AG08395 (cell line): ENCODE measurements at places on chromosomes 1 and 21.

- no peak for DNase-seq
Observed at GRCh38 chr21:23853796-23854379, 1753.4 kb downstream of the MRPL39 start.

DNA sequence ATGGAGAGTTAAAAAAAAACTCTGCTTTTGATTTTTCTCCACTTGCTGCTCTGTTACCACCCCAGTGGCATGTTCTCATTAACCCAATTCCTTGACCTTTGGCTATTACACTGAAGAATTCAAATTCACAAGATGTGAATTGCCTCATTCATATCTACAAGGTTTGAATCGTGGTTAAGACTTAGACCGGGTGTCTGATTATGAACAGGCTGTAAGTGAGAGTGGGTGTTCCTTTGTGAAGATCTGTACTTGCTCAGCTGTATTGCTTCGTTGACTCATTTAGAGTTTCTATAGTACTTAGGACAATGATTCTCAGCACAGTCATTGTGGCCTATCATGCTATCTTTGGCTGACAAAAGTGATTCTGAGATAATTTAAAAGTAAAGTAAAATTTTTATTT is 36.4 kb downstream of the DNM3 start:
- DNase-seq = peak; percentile 26

DNA sequence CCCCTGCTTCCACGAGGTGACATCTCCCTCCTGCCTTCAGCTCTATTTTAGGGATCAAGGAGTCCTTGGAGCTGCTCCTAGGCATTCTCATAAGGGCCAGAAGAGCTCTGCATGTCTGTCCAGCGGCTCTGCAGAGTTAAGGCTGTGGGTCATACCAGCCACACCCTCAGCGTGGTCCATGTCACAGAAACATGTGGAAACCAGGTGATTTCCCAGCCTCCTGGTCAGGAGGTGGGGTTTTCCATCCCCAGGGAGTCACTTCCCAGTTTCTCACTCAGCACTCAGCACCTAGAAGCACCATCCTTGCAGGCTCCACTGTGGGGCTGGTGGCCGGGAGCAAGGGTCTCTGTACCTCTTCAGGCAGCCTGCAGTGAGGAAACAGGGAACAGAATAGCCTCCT is 1.4 kb upstream of the TNFRSF1B start:
- no peak for DNase-seq

DNA sequence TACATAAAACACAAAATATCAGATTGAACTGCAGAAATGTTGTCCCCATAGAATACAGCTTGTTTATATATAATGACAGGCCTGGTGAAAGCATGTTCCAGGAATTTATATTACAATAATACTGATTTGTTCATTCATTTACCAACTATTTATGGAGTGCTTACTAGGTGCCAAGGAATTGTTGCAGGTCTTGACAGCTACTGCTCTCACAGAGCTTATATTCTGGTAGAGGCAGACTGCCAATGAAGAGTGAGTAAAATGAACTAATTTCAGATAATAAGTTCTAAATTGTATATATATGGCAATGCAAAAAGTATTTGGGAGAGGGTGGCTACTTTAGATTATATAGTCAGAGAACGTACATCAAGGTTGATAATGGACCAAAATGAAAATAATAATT is 152.0 kb downstream of the COQ8A start:
- DNase-seq = no peak

DNA sequence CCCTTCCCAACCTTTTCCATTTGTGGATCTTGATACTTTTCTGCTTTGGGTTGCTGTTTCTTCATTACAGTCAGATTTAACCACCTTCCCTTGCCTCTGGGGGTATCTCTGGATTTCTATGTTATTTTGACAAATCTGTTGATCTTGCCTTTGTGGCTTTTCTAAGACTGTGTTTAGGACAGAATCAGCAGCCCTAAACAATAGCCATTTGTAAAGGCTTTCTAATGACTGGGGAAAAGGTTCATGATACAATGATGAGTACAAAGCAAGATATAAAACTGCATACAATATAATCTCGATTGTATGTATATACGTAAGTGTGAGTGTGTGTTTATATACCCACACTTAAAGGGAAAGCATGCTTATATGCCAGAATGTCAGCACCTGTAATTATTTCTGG is 27.8 kb downstream of the FAM20B start:
- DNase-seq = no peak

DNA sequence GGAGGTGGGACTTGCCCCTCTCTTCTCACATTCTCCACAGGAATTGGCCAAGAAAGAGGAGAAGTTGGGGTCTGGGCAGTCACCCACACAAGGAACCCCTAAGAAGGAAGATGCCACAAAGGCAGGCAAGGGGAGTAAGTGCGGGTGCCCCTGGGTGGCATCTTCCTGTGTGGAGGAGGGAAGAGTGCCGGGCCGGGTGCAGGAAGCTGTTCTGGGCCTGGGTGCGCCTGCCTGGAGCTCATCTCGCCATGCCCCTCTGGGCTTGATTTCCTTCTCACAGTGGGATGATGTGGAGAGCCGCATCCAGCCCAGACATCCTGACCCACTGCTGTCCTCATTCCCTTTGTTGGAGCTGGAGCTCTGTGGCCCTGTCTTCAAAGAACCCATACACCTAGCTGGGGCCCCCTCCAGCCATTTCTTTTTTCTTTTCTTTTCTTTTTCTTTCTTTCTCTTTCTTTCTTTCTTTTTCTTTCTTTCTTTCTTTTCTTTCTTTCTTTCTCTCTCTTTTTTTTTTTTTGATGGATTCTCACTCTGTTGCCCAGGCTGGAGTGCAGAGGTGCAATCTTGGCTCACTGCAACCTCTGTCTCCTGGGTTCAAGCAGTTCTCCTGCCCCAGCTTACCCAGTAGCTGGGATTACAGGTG is 9.3 kb downstream of the LRRC71 start:
- DNase-seq = no peak

DNA sequence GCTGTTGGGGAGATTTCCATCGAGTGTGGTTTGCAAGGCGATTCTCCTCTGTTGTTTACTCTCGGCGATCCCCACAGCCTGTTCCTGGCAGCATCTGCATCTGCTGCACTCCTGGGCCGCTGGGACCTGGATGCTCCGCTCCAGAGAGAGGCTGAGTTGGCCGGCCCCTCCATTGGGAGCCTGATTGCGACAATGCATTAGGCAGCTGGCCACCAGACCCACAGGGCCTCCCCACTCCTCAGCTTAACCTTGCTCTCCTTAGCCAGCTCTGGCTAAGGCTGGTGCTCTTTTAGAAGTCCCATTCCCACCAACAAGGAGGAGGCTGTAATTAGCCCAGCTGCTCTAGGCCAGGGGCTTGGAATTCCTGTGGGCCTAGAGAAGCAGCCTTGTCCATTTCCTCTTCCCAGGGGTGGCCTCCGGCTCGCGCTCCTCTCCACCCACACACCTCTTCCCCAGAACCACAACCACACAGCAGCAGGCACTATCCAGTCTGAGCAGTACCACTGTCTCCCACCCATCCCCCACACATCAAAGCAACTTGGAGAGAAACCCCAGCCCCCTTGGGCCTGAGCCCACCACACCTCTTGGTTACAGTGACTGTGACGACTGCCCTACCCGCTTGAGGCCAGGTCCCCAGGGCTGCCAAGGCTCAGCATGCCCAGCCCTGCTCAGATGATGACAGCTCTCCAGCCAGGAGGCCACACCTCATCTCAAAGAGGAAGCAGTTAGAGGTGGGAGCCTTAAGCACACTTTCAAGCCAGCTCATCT is 193.8 kb upstream of the EDN2 start:
- DNase-seq = no peak

GRCh38 chr1:19376428-19377372 is 64.6 kb downstream of the SLC66A1 start:
- DNase-seq = no peak

DNA sequence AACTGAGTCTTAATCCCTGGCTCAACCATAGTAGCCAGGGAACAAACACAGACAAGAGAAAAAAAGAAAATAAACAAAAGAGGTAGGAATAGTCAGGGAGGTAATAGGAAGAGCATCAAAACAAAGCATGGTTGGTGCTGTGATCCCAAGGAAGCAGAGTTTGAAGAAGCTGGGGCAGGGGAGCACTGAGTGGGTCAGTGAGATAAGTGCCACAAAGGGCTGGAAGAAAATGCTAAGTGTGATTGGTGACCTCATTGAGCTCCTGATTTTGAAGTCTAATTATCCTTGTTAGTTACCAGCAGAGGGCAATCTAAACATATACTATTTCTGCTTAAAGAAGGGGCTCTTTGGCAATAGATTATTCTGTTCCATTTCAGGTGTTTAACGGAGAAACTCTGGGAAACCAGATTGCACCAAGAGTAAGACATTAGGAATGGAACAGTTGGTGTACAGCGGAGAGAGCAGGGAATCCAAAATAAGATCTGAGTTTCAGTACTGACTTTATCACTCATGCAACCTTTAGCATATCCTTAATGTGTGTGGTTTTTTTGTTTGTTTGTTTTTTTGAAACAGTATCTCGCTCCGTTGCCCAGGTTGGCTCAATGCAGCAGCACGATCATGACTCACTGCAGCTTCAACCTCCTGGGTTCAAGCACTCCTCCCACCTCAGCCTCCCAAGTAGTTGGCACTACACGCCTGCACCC is 30.7 kb upstream of the KIAA1614 start:
- peak; percentile 66 for DNase-seq

DNA sequence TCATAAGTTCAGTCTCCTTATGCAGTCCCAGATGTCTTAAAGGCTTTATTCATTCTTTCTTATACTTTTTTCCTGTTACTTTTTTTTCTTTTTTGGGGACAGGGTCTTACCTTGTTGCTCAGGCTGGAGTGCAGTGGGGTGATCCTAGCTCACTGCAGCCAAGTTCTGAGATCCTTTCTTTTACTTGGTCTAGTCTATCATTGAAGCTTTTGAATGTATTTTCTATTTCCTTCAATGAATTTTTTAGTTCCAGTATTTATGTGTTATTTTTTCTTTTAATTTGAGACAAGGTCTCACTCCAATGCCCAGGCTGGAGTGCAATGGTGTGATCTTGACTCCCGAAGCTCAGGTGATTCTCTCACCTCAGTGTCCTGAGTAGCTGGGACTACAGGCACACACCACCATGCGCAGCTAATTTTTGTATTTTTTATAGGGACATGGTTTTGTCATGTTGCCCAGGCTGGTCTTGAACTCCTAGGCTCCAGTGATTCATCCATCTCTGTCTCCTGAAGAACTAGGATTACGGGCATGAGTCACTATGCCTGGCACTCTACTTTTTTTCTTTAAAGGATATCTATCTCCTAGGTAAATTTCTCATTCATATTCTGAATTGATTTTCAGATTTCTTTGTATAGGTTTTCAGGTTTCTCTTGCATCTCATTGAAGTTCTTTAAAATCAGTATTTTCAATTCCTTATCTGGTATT is 26.1 kb upstream of the GTF2B start:
- no peak for DNase-seq

GRCh38 chr1:34983700-34984355 is 1.3 kb downstream of the TMEM35B start:
- no peak for DNase-seq

DNA sequence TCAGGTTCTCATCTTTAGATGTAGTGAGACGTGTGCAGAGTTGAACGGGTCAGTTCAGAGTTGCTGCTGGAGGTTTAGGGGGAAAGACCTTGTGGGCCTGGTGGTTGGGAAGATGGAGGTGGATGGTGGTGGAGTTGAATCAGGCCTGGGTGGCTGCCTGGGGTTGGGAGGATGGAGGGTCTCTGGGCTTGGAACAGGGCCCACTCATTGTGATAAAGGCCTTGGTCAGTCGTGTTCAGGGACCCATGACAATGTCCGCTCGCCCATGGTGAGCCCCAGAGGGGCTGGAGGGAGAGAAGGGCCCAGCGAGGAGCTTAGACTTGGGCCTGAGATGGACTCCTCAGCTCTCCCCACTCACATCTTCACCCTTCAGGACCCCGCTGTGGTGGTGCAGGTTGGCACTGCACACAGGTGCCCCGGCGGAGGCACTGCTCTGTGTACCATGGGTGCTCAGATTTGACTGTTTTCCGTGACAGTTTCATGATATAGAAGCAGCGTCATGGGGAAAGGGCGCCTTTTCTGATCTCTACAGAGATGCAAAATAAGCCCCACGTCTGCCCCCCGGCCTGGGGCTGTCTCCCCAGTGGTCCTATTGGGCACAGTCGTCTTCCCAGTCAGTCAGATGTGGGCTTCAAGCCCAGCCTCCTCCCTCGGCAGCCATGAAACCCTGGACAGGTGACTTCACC is 39.2 kb downstream of the DISP3 start:
- DNase-seq = no peak

DNA sequence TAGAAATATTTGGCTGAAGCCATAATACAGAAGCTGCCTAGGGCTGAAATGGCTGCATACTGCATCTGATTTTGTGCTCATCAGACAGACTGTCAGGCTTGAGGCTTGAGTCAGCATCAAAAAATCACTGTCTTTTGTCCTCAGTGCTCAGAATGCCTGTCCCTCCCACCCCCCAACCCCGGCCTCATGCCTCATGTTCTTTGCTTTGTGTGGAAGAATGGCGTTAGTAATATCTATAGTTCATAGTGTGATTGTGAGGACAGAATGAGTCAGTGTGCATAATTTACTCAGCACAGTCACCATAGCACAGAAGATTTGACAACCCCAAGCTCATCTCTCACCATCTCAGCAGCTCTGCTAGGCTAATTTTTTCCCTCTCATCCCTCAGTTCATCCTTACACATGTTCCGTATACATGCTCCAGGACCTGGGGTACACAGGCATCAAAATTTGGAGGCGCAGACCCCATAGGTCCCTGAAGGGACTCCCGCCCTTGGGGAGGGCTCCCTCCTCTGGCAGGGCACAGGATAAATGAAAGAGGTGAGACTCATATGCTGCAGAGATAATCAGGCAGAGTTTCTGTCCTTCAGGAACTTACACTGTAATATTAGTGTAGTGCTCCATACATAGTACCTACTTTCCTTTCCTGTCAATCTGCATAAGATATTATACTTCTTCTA is 159.1 kb upstream of the C8B start:
- DNase-seq = peak; percentile 55

DNA sequence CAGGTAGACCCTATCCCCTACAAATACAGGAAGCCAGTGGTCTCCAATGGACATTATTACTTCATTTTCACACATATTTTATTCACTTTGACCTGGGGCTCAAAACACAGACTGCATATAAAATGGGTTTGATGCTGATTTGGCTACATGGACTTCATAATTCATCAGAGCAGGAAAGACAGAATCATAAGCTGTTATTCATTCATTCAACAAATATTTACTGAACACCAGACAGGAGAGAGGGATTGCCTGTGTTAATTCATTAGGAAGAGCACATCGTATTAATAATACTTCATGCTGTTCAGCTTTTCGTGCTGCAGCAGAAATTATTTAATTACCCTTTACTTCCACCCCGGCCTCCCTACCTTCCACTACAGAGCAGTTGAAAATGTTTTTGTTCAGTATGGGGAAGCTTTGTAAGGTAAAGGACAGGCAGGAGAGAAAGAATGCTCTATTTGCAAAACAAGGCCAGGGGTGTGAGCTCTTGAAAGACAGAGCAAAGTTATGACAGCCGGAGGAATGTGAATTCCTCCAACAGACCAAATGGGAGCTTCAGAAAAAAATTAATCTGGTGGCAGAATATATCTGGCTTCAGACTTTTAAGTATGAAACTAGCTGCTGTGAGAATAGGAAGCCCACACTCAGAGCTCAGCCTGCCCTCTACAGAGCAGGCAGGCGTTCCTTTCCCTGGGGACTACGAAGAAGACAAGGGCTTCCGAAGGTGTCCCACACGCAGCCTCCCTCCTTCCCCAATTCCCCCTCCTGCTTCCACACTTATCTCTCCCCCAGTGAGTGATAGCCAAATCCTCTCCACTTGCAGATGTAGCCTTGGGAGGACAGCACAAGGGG is 58.0 kb downstream of the MDM4 start:
- DNase-seq = no peak
